ENCODE measurements at places on chromosomes 5 and 9.

GRCh38 chr5:38883842-38884241 is 38.0 kb downstream of the OSMR start:
- no peak for DNase-seq

DNA sequence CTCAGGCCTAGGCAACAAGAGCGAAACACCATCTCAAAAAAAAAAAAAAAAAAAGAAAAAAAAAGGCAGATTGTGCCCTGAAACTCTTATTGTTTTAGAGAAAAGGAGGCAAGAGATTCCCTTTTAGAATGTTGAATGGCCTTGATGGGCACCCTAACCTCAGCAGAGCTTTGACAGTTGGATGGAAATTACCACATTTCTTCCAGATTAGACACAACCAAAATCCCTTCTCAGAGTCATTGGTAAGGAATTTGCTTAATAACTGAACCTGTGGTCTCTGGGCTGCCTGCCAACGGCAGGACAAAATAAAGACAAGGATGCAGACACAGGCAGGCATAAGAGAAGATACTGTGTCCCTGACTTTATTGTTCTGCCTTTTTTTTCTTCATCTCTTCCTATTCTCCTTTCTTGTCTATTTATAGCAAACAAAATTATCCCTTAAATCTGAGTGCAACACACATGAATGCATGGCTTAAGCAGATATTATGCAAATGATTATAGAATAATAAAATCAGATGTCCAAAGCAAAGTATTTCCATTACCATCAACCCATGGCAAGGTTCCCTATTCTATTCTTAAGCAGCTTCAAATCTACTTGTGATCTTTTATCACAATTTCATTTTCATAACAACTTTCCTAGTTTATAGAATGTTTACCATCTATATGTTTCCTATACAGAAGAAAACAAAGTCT is 37.3 kb upstream of the TRIO start:
- DNase-seq: no peak

- no peak for DNase-seq
These were observed 274.2 kb downstream of the TMEM167A start for GRCh38 chr5:82802954-82803353.

- peak; percentile 42 for DNase-seq
These were observed 105.3 kb upstream of the BOD1 start for GRCh38 chr5:173721601-173722232.

GRCh38 chr9:86944796-86945727 is 2.2 kb downstream of the GAS1 start:
- DNase-seq: no peak

All from NCI-H1694 (cell line).